Stimulated activated CD8-positive, alpha-beta memory T cell treated with anti-CD3 and anti-CD28 coated beads, Interleukin-7, amount 100 ng/mL, for 24 hours (primary cell): ENCODE measurements at places on chromosomes 6 and 20.

DNA sequence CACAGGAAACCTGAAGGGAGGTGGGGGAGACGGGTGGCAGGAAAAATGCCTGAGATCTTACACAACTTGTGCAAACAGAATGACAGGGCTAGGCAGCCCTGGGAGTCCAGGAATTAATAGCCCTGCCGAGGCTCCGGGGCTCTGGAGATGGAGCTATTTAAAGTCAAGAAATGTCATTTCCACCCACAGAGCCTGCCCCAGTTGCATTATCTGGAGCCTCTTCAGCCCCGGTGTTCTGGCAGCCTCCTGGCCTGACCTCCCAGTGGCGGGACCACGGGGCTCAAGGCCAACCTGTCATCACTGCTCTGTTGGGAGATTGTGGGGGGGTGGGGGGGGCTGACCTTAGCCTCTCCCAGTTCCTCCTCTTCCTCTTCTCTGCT is 28.5 kb upstream of the SCUBE3 start:
- no peak for DNase-seq

DNA sequence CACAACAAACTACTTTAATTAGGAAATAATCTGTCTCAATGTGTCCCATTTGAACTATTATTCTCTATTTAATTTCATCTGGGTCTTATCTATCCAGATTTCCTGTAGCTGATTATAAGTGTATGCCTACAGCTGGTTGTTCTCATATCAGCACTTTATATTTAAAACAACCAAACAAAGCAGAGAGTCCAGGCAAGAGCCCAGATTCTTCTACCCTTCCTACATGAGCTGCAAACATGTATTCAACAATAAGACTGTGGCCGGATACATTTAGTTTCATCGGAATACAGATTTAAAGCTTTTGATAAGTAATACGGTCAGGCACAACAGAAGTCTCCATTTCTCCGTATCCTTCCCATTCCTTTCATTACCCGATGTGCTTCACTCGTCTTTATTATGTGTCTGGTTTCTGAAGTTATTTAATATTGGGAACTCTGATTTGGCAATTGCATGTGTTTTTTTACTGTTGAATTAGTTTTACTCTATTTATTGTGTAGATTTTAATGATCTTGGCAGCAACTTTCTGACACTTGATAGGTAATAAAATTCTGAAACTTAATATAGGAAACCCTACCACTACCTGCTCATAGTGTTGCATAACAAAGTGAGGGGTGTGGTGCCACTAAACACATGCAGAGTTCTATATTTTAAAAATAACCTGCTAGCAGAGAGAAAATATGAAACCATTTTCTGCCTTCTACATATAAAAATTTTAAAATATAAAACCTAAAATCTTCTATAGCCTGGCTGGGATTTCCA is 653.5 kb upstream of the PTCHD4 start:
- no peak for DNase-seq

GRCh38 chr6:56906752-56907151 is 48.2 kb upstream of the BEND6 start:
- DNase-seq = no peak

GRCh38 chr6:152636021-152636608 is 1.0 kb downstream of the SYNE1 start:
- DNase-seq = no peak

GRCh38 chr6:78607189-78607588 is 260.2 kb upstream of the IRAK1BP1 start:
- DNase-seq = no peak

GRCh38 chr6:70398783-70399728 is 14.3 kb upstream of the FAM135A start:
- DNase-seq = no peak

DNA sequence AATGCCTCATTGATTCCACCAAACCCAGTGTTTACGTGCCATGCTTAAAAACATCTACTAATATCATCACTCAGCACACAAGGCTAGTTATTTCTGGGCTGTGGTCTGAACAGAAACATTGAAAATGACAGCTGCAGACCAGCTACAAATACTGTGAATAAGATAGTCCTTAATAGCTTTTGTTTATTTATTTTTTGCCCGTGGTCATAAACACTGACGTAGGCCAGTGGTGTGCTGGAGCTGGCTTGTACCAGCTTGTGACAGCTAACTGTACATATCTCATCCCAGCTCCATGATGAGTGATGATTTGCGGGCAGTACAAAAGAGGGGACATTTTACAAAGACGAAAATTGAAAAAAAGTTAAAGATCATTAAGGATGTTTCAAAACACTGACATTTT is 1057.0 kb downstream of the EPHA7 start:
- DNase-seq = no peak

- DNase-seq = no peak
These were observed 181.8 kb downstream of the TTLL2 start for GRCh38 chr6:167506443-167507301.

- DNase-seq = no peak
These were observed 12.1 kb upstream of the PFDN4 start for GRCh38 chr20:54195483-54196472.

- no peak for DNase-seq
These were observed 426 bp downstream of the TRMT6 start for GRCh38 chr20:5949943-5950270.

GRCh38 chr20:62063981-62064769 is 1.5 kb downstream of the TAF4 start:
- no peak for DNase-seq

DNA sequence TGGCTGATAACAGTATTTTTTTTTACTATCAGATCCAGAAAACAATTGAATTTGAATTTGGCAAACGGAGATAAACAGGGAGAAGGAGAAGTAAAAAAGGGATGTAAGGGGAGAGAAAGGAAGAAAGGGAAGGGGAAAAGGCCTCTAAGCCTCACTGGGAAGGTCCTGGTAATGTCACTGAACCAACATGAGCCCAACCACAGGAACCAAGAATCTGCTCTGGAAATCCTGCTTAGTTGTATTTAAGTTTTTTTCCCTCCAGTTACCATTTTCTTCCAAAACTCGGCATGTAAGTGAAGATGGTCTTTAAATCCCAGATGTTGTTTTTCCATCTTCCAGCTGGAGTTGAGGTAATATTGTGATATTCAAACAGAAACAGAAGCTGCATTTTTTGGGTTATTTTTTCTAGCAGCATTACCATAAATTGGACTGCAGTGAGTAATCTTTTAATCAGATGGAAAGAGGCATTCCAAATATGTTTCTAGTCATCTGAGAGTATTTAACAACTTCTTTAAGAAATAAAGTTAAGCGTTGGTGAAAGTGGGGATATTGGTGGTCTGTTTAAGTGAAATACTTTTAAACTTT is 91.1 kb downstream of the TXNDC5 start:
- DNase-seq = no peak

GRCh38 chr6:5786321-5786968 is 220.3 kb downstream of the NRN1 start:
- DNase-seq = no peak

GRCh38 chr6:34370361-34370760 is 22.1 kb downstream of the NUDT3 start:
- DNase-seq = no peak

GRCh38 chr6:21780141-21780540 is 186.6 kb downstream of the SOX4 start:
- DNase-seq = no peak

DNA sequence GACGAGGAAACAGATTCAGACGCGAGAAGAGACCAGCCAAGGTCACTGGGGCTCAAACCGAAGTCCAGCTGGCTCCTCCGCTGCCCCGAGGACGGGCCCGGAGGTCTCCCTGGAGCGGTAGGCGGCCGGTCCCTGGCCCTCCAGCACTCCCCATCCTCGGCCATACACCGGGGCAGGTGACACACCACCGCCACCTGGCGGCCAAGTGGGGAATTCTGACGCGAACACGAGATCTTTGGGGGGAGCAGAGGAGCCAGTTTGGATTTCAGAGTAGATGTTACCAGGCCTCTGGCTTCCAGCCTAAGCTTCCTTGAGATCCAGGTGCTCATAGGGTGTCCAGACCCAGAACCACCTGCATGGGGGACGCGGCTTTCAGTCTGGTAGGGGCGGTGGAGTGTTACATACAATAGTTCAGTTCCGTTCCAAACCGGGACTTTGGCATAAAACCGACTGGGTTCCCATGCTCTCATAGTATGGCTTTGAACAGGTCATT is 16.1 kb downstream of the BPIFB1 start:
- DNase-seq = peak; percentile 62

- DNase-seq = no peak
These were observed 239.4 kb downstream of the DLL1 start for GRCh38 chr6:170051229-170052172.

DNA sequence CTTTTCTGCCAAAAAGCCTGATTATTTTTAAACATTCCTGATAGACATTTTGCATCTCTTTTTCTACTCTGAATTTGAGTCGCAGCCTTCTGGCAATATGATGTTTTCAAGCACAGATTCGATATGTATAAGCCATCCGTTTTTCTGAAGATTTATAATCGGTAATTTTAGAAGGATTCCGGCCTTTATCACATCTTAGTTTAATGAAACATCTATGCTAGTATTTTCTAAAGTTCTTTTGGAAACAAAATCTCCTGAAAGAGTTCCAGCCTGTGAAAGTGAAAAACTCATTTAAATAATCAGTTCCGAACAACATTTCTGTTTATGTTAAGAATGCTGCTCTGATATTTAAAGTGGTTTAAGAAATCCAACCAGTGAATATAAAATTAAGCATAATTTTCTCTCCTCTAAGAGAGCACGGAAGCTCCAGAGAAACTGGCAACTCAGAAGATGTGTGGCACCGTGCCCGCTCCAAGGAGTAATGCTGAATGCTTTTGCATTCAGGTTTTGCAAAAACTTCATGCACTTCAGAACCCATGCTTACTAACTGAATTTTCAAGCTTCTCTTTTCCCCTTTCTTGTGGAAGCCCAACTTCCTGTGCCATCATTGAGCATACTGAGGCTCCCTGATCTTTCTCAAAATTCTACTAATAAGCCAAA is 20.7 kb downstream of the NDUFAF4 start:
- no peak for DNase-seq

DNA sequence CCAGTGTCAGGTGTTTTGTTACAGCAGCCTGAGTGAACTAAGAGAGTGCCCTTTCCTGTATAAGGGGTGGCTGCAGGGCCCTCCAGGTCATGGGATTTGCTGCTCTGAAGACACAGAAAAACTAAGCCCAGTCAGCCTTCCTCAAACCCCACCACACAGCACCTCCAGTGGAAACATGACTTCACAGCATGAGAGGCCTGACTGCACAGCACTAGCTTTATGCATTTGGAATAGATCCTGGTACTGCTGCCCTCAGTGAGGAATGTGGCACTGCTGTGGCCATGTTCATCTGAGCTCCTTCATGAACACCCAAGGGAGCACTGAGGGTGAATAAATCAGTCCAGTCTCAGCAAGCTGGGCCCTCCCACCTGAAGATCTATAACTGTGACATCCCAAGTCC is 296.1 kb upstream of the FOXQ1 start:
- DNase-seq = no peak

DNA sequence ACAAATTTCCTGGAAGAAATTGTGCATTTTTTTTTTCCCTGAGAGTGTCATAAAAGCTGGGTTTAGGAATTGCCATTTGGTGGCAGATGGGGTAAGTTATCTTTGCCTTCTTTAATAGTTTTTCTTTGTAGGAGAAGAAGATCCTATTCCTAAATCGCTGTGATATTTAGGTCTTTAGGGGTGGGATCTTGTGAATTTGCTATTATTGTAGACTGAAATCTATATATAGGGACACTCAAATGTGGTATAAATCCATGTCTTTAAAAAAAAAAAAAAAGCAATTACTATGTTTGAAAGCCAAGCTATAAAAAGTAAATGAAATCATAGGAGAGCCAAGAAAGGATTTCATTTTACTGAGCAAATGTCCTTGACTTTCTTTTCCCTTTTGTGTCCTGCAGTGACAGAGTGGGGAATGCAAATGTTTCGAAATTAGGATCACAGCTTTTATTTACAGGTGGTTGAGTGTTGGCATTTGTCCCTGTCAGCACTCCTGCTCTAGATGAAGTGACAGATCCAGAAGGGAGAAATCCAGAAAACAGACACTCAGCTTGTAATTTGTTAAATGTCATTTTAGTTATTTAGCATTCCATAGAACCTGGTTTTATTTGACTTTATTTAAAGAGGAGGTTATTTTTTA is 29.4 kb downstream of the TIAM2 start:
- DNase-seq = no peak

DNA sequence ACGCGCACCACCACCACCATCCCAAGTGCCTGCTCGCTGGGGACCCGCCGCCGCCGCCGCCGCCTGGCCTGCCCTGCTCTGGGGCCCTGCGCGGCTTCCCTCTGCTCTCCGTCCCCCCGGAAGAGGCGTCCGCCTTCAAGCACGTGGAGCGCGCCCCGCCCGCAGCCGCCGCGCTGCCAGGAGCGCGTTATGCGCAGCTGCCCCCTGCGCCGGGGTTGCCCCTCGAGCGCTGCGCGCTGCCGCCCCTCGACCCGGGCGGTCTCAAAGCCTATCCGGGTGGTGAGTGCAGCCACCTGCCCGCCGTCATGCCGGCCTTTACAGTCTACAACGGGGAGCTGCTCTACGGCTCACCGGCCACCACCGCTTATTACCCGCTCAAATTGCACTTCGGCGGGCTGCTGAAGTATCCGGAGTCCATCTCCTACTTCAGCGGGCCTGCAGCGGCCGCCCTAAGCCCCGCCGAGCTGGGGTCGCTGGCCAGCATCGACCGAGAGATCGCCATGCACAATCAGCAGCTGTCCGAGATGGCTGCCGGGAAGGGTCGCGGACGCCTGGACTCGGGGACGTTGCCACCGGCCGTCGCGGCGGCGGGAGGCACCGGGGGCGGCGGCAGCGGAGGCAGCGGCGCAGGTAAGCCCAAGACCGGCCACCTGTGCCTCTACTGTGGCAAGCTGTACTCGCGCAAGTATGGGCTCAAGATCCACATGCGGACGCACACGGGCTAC is 7.2 kb downstream of the PRDM13 start:
- DNase-seq = no peak

DNA sequence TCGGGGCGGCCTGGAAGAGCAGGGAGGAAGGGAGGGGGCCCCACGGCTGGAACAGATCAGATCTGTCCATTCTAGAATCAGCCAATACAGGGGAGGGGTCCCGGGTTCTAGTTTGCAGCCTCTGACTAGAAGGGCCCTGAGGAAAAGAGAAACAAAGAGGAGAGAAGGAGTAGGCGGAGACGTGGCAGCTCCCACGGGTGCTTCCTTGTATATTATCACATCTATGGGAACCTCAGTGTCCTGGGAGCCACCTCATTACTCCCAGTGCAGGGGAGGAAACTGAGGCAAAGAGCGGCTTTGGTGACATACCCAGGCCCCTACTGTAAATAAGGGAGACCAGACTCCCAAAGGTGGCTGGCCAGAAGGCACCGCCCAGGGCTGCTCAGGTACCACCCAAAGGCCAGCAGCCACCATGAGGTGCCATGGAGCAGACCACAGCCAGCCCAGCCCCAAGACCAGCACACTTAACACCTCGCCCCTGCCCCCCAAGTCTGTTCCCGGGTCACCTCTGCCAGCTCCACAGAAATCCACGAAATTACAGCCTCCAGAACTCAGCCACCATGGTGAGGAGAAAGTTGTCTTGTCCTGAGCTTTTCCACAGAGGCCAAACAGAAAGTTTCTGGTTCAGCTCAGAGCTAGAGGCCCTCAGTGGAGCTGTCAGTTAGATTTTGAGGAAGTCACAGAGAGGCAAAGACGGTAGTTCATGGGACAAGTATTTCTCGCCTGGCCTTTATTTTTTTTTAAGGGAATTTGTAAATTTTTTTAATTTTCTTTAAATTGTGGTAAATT is 2.1 kb downstream of the ZC3H12D start:
- DNase-seq = no peak
